Fibroblast of the conjunctiva (primary cell): ENCODE measurements at places on chromosomes 3 and 15.
A peak's percentile ranks its signal among the peaks of the same experiment; 100 is the strongest.

DNA sequence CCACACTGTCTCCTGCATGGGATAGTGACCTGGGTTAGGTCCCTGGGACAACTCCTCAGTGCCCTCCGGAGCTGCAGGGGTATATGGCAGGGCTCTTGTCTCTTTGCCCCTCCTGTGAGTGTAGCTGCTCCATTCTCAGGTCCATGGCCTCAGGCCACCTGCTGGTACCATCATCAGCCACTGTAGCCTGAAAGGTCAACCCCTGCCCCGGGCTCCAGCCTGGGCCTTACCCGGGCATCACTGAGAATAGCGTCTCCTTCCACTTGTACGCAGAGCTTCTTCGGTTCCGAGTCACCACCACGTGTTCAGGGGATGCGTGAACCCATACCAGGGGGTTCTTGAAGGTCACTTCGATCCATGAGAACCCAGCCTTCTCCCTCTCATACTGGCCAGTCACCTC, 13.8 kb downstream of the ITIH4 start:
- no peak for DNase-seq

- DNase-seq, result no peak
Observed at GRCh38 chr15:51112078-51112477, 17.4 kb upstream of the TNFAIP8L3 start.

DNA sequence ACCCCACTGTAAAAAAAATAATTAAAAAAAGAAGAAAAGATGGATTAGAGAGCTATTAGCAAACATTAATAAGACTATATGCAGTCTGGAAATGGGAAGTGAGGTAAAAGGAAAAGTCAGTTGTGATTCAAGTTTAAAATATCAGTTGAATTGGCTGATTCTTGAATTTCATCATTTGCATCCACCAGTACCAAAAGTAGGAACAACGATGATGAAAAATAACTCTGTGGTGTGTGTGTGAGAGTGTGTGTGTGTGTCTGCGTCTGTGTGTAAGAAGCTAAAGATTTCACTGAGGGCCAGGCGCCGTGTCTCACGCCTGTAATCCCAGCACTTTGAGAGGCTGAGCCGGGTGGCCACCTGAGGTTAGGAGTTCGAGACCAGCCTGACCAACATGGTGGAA, 56.0 kb upstream of the SLC4A7 start:
- DNase-seq, result no peak

DNA sequence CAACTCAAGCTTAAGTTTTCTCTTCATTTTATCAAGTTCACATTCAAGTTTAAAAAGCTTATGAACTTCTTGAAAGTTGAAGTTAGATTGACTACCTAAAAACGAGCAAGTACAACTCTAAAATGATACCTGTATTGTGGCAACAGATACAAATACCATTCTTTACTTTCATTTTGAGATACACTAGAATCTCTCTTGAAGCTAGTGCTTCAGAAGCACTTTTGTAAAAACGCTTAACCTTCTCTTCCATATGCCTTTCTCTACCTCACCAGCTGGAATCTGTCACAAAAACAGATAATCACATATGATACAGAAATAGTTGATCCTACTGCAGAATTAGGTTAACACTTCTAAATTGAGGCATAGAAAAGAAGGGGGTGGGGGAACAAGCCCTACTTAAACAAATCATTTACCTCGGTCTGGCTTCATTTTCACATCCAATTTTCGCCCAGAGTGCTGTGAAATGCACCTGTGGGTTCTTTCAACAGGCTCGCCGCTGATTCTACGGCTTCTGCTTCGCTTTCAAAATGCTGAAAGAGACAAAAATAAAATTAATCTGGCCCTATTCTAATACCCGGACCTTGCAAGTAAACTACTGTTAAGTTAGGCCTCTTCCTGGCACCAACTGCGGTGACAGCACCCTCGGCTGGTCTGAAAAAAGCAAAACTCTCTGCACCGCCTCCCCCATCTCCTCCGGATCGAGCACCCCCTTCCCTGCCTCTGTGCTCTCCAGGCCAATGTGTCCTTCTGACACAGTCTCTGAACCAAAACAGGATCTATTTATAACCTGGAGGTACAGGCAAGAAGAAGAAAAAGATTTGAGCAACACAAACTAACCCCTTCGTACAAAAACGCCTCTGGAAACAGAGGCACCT, 1.4 kb downstream of the ATOSA start:
- DNase-seq, result peak; percentile 46

DNA sequence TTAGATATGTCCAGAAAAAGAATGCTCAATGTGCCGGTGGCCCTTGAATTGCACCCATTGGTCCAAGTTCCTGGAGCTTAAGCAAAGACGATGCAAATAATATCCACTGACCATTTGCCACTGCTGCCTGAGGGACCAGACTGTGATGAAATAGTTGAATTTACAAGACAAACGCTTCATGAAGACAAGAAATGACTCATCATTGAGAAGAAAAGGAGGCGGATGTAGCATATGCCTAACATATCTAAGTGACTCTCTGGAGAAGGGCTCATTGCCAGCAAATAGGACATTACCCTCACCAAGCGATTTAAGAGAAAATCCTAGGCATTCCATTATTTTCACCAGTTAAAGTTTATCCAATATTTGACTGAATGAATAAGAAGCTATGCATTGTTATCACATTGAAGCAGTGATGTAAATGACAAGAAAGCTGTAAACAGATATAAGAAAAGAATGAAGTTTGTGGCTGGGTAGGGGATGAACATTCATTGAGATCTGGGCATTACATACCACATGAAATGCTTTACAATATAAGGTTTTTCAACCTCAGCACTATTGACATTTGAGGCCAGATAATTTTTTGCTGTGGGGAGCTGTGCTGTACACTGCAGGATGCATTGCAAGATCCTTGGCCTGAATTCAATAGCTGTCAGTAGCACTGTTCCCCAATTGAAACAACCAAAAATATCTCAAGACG, 48.9 kb upstream of the CPNE4 start:
- DNase-seq, result peak; percentile 6

- no peak for DNase-seq
Observed at GRCh38 chr15:101161656-101162055, 90.2 kb downstream of the CHSY1 start.

DNA sequence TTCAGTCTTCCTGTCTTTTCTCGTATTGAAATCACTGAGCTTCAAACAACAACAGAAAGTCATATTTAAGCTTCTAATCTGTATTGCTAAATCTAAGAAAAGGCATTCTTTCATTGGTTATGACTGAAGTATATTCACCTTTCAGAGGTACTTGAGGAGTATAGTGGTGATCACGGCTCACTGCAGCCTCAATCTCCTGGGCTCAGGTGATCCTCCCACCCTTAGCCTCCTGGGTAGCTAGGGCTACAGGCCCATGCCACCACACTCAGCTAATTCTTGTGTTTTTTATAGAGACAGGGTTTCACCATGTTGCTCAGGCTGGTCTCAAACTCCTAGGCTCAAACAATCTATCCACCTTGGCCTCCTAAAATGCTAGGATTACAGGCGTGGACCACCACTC, 38.7 kb downstream of the WDR49 start:
- DNase-seq, result no peak

DNA sequence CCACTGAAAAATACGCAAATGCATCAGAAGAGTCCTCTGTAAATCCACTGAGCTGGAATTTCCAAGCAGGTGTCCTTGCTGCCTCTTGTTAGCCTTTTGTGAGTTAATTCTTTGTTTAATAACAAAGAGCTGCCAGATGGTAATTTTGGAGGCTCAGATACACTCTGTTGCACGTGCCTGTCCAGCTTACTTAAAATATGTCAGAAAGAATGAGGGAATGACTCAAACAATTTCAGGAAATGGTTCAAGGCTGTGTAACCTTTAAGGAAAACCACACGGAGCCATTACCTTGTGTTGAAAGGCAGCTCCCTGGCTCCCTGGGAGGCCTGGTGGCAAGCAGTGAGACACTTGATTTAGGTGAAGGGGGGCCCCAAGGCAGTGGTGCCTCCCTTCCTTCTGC, 302.2 kb upstream of the CTDSPL start:
- no peak for DNase-seq

DNA sequence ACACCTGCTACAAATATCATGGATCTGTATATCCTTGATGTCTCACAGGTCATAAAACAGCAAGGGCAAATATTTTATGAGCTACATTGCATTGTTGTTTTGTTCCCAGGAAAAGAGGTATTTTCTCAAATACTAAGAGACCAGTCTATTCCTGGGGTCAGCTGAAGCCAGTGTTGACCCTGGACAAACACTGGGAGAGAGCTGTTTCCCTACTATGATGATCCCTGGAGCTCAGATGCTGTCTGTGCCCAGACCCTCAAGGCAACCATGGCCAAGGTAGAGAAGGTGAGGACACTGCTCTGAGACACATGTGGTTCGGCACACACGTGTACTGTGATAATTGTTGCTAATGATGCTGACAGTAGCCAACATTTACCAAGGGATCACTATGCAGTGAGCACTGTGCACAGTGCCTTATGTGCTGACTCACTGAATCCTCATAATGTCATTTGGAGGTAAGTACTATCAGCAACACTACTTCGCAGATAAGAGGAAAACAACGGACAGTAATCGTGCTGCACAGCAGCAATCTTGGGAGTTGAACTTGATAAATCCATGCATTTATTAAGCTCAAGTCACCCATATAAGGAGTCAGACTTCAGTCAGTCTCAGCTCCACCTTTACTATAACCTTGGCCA, 943.6 kb downstream of the FHIT start:
- no peak for DNase-seq

GRCh38 chr3:196192036-196192523, 19.1 kb downstream of the ZDHHC19 start:
- no peak for DNase-seq

DNA sequence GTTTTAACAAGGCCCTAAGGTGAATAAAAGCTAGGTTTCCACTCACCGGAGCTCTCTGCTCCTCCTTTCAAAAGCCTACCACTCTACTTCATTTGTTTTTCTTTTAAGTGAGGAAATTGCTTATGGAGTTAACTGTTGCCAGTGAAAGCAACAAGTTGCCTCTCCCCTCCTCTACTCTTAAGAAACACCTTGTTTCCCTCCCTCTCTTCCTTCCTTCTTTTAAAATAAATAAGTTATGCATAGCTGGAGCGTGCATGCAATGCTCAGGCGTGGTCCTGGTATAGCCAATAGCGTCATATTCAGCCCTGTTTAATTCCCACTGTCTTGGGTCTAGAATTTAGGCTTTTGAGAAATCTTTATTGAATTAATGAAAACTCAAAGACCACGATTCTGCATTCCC, 101.1 kb upstream of the IGF1R start:
- DNase-seq, result no peak

- DNase-seq, result no peak
Observed at GRCh38 chr15:88932875-88933330, 19.7 kb upstream of the MFGE8 start.

- no peak for DNase-seq
Observed at GRCh38 chr15:75346796-75347221, at the start of gene NEIL1. NEIL1 (plus strand) TSS chr15:75347039; CDS start chr15:75348906, 1,867 bp downstream.

DNA sequence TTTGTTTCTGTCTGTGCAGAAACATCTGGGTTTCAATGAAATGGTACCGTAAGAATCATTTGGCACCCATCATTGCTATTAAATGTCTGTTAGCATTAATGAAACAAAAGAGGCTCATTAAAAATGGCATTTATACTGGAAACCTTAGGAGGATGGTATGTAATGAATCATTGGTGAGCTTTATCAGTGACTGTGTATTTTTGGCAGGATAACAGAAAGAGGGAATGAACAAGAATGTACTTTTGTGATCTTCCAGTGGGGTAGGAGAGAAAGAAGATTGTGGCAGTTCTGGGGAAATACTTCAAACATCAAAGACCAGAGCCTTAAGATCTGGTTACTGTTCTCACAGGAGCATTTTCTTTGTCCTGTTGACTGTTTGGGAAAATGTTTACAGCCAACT, 4.7 kb upstream of the DCBLD2 start:
- DNase-seq, result peak; percentile 36

- no peak for DNase-seq
Observed at GRCh38 chr3:43704697-43705096, 14.0 kb downstream of the ABHD5 start.

- DNase-seq, result no peak
Observed at GRCh38 chr15:61653110-61653509, 407.1 kb downstream of the VPS13C start.

DNA sequence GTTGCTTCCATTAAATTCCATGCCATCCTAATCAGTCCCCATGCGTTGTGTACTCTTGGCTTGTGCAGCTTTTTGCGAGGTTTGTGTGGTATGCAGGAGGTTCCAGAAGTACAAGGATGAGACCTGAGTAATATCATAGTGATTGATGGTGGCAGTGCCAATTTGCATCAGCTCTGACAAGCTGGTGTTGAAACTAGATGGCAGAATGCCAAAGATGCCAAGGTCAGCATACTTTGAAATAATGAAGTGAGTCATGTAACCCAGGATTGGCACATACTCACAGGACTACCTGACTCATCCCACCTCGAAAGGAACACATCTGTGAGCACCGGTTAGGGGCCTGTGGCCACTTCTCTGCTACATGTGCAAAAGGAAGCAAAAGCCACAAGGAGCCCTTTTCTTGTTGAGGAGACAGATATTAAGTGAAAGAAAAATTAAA, 14.3 kb downstream of the KAT2B start:
- DNase-seq, result peak; percentile 87

- DNase-seq, result no peak
Observed at GRCh38 chr3:129417326-129417725, 11.1 kb downstream of the EFCAB12 start.

- DNase-seq, result no peak
Observed at GRCh38 chr15:68997930-68998777, 16.3 kb upstream of the NOX5 start.

- DNase-seq, result no peak
Observed at GRCh38 chr3:56688191-56688590, 5.1 kb upstream of the TASOR start.

DNA sequence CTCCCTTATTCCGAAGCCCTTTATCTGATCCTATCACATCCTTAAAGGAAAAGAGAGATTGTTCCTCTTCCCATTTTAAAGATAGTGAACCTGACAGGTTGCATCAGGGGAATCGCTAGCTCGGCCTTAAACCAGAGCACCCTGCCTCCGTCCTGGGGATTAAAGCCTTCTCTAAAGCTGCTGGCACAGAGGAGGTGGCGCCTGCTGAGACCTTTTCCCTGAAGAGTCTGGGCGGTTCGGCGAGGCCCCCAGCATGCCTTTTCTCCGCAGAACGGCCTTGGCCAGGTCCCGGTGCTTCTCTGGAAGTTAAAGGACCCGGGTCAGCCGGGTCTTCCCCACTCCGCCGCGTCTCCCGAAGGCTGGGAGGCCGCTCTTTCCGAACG, 593 bp downstream of the FAM219B start:
- no peak for DNase-seq

DNA sequence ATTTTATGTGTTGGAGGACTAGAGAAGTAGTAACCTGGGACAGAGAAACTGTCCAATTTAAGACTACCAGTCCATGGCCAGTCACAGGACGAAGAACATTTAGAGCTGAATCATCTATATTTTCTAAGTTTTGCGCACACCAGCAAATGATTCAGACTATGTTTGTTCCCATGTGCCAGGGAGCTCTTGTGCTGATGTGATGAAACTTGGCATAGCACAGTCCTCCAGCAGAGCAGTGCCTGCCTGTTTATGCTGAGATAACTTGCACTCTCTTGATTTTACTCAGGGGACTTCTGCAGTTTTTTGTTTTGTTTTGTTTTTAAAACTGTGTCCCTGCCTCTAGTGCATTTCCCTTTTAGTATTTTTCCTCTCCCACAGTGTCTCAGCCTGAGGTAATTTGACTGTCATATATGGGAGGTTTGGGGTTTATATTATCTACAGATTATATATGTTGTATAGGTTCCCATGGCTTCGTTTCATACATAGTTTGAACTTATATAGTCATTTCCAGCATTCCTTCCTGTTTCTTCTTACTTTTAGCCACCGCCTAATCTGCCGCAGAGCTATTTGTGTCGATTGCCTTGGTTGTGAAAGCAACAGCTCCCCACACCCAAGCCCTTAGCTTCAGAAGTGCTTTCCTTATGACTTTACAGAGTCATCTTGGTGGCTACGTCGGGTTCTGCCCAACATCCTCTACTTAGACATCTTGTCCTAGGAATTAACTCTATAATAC, 45.5 kb downstream of the PPM1L start:
- DNase-seq, result peak; percentile 42
